ENCODE measurements at places on chromosomes 12 and 14. TPM values are rescaled to one million over a fixed set of nuclear protein-coding genes. Genes with fewer than 3 reads are reported as not detected.

GARIN6 gene
- not detected for total RNA-seq

DNA sequence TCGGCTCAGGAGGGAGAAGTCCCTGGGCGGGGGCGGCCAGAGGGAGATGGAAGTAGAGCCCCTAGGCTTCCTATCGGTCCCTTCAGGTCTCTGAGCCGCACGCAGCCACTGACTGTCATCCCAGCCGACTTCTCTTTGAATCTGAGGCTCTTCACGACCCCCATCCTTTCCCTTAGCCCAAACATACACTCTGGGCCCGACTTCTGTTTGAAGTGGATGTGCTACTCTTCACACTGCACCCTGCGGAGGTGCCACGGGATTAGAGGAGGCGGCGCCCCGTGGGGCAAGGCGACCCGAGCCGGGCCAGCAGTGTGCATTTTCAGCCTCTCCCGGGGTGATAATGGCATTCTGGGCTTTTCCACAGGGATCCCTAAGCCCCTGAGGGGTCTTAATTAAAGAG is 6.0 kb upstream of the DACT1 start:
- DNase-seq: no peak

KERA gene
- total RNA-seq: not detected

GRCh38 chr12:83046019-83046418 is 359.3 kb downstream of the TMTC2 start:
- DNase-seq: no peak

- no peak for DNase-seq
These were observed 12.3 kb upstream of the PDE3A start for GRCh38 chr12:20356048-20356447.

DNA sequence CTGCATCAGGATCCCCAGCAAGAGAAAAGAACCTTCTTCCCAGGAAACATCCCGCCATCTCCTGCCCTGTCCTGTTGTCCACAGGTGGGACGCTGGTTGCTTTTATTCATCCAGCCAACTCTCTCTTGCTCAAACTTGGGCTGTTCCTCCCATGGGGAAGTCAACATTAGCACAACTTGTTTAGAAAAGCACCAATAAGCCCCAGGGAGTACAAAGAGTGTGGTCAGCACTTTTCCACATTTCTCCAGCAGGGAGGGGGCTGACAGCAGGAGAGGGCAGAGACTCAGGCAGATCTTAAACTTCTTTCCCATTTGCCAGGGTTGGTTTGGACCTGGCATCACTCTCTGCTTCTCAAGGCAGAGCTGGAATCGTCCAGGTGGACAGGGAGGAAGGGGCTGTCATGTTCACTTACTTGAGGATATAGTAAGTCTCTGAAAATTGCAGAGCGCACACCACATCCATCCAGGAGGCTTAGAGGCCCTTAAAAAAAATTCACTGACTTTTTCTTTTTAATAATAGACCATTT is 74.9 kb downstream of the RBM19 start:
- DNase-seq: no peak

PRB2 gene
- total RNA-seq: not detected

GRCh38 chr14:33692762-33693161 is 258.1 kb downstream of the EGLN3 start:
- DNase-seq: no peak

DNA sequence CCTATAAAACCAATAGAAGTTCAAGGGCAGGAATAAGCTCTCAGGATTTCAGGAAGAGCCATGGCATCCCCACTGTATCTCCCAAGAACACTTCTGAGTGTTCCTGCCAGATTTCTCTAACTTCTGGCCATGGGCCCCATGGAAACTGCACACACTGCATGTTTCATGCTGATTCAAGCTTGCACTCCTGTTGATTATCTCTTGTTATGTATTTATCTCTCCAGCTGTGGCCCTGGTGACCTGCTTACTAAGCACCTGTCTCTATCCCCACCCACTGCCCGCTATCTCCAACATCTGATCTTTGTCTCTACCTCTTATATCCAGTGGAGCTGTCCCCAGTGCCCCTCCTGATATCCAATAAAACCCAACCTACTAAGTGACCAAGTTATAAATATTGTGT is 285.3 kb downstream of the PDZRN4 start:
- no peak for DNase-seq

- DNase-seq: no peak
These were observed 9.9 kb downstream of the BCL7A start for GRCh38 chr12:122031342-122032216.

RAB3IP gene
- 22.7 TPM for total RNA-seq

- no peak for DNase-seq
These were observed 155.6 kb downstream of the DYRK2 start for GRCh38 chr12:67804168-67804567.

GRCh38 chr12:122192441-122192840 is 9.5 kb downstream of the LRRC43 start:
- DNase-seq: no peak

GRCh38 chr12:116406529-116406928 is 129.0 kb upstream of the MED13L start:
- DNase-seq: no peak

- no peak for DNase-seq
These were observed 174.7 kb upstream of the DAAM1 start for GRCh38 chr14:59013672-59014298.

PKP2 gene
- 0.08 TPM for total RNA-seq

DNA sequence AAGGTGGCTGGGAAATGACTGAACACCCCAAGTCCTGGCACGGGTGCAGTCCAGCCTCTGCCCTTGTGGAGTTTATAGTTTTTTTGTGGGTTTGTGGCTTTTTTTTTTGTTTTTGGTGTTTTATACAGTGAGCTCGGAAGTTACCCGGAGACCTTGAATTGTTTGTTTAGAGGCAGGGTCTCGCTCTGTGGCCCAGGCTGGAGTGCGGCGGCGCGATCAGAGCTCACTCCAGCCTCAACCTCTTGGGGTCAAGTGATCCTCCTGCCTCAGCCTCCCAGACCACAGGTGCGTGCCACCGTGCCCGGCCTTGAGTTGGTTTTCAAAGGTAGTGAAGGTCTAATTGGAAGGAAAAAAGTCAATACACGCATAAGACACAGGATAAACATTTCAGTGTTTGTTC is 879 bp upstream of the ANHX start:
- DNase-seq: no peak

DNA sequence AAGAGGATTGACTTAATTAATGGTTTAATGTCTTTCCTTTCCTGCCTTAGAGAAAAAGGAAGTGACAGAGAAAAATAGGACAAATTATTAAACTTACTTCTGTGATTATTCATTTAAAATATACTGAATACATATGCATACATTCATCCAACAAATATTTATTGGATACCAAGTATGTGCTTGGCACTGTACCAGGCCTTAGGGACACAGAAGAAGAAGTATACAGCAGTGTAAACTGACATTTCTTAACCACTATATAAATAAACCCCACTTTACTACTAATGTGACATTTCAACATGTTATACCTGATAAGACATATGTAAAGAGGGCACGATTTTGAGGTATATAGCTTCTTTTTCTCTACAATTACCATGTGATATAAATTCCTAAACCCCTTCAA is 53.6 kb downstream of the ERO1A start:
- DNase-seq: no peak

KRT74 gene
- total RNA-seq: not detected

ALG10 gene
- 14.8 TPM for total RNA-seq

DNA sequence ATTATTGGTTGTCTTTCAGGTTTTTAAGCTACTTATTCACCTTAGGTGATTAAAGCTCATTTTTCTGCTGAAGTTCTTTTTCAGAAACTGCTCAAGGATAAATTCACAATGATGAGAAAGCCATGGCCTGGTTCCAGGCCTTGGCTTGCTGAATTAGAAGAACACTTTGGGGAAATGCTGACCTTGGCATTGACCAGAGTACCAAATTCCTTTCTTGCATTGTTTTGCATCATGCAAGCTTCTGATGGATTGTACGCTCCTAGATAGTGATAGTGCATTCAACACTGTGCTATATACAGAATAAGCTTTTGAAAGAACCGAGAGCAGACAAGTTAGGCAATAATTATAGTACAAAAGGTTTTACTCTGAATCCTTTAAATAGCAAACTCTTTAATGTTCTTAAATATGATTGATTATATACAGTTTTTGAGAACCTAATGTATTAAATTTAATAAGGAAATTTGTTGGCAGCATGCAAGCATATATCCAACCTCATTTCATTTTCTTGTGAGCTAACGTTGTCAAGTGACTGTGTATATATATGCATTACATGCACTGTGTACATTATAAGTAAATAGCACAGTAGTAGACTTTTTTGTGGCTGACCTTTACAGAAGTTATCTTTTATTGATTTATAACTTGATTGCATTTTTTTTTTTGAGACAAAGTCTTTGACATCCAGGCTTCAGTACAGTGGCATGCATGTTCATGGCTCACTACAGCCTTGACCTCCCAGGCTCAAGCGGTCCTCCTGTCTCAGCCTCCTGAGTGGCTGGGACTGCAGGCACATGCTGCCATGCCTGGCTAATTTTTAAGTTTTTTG is 99.2 kb downstream of the DIP2B start:
- DNase-seq: no peak

PTCSC3 gene
- not detected for total RNA-seq

- no peak for DNase-seq
These were observed 71.6 kb upstream of the CLMN start for GRCh38 chr14:95391331-95391730.

TSPAN8 gene
- total RNA-seq: 0.49 TPM

RPL36AL gene
- total RNA-seq: 226 TPM

Data from GM12878 (cell line).